NCI-H774 (cell line): ENCODE measurements at places on chromosomes 7 and 10.

GRCh38 chr10:64113792-64114191, 592.6 kb downstream of the REEP3 start:
- DNase-seq: no peak

DNA sequence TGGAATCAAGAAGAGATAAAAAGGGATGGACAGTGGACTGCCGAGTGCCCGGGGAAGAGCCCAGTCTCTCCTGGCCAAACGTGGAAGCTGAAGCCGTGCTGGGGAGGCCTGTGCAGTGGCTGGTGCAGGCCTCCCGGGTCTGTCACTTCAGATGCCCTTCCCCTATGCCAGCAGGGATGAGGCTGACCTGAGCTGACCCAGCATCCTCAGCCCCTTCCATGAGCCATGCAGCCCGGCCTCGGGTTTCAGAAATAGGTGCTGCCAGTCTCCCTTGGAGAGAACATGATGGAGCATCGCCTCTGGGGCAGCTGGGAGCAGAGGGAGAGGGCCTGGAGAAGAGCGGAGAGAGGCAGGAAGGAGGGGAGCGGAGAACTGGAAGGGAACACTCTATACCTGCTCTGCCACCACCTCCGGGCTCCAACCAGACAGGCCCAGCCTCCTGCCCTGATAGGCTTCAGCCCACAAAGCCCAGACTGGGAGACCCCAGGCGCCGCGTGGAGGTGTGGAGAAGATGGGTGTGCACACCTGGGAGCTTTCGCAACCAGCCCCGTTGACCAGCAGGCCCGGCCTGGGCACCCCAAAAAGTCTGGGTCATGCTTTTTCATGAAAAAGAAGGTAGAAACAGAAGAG, 68.6 kb upstream of the PPP2R2D start:
- no peak for DNase-seq

- no peak for DNase-seq
These were observed 35.0 kb upstream of the CUX1 start for GRCh38 chr7:101782476-101782875.

GRCh38 chr7:78095549-78095948, 297.0 kb downstream of the PHTF2 start:
- DNase-seq: no peak

DNA sequence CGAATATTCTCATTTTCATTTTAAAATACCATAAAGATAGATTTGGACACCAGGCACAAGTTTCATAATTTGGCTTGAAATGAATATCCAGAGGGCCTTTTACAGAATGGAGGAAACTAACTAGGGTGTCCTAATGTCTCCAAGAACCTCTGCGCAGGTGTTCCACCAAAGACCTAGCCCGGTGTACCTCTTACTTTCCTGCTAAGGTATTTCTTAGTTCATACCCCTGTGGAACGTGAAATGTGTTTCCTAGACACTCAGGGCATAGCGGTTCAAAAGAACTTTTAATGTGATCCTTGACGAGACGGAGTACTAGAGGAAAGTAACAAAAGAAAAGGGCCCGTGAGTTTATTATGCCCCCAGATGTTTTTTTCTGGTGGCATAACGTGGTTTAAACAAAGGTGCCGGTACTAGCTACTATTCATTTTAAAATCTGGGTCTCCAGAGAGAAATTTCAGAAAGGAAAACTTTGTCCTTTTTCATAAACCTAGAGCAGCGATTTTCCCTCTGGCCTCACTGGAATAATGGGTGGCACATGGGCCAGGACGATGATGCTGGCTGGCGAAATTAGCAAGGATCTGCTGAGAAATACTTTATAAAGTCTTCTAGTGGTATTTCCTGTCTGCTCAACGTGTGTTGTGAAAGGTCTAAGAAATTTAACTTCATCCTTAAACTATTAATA, 1.4 kb downstream of the APBB1IP start:
- DNase-seq: no peak

GRCh38 chr7:1508277-1508758, 4.1 kb upstream of the INTS1 start:
- DNase-seq: no peak

DNA sequence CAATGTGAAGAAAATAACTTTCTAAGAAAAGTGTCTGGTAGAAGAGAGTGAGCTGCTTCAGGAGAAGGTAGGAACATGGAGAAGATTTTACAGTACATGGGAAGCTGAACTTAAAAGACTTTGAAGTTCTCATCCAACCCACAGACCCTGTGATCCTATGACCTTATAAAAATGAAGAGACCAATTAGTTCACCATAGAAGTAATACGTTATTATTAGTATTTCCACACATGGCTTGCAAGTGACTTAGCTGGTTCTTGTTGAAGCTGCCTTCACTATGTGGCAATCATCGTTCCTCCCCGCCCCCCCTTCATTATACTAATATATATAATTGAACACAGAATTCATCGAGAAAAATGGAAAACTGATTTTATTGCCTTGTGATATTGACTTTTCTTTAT, 129.1 kb downstream of the SND1 start:
- no peak for DNase-seq

DNA sequence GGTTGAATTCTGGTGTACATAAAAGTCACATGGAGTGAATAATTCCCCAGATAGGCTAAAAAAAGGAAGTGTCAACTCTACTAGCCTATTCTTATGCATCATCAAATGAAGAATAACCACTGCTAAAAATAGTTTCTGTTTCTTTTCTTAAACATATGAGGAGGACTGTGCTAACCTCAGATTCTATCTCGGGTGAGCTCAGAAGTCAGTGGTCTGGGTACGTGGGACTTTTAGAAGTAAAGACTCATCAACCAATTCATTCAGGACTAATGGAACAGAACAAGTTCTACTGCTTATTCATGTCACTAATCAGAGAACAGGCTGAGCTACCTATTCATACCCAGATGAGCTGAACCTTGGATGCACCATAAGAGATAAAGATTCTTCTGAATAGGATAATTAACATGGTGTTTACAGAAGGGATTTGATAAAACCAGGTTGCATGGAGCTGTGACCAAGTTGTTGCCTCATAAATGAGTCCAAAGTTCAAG, 9.5 kb upstream of the ASAH2 start:
- DNase-seq: no peak

GRCh38 chr10:13904064-13904463, 317.3 kb downstream of the PRPF18 start:
- no peak for DNase-seq

DNA sequence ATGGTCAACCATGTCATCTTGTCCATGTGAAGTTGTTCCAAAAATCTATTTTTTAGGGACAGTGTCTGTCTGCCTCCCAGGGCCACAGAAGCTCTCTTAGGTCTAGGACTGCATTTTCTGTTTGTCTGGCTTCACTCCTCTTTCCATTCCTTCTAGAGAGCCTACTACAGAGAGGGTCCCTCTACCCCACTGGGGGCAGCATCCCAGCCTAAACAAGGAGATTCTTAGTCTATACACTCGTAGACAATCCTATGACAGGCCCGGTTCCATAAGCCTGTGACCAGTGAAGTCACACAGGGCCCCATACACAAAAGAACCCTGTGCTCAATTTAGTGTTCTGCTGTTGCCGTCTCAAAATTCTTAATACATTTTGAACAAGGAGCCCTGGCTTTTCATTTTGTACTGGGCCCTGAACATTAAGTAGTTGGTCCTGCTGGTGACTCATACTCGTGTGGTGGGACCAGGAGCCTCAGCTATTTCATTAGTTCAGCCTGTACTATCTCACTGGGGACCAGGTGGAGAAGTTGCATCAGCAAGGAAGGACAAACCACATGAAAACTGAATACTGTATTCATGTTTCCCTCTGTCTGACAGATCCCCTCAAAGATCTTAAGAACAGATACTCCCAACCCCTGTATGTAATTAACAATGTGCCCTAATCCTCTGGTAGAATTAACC, 23.5 kb upstream of the FAM180A start:
- no peak for DNase-seq

- DNase-seq: no peak
These were observed 501.5 kb downstream of the LRMDA start for GRCh38 chr10:75932921-75933320.

DNA sequence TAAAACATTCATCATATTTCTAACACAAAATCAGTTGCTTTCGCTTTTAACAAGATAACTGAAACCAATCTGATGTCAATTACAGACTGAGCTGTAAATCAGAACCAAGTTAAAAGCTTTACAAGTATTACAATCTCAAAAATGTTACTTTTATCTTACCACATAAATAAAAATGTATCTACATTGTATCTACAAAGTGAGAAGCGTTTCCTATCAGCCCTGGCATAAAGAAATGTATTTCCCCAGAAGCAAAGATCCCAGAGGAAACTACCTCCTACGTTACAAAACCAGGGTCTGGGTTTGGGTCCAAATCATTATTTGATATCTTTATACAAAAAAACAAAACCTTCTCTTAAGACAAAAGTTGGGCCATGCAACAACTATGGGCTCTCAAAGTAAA, 2.6 kb downstream of the SMURF1 start:
- DNase-seq: no peak

DNA sequence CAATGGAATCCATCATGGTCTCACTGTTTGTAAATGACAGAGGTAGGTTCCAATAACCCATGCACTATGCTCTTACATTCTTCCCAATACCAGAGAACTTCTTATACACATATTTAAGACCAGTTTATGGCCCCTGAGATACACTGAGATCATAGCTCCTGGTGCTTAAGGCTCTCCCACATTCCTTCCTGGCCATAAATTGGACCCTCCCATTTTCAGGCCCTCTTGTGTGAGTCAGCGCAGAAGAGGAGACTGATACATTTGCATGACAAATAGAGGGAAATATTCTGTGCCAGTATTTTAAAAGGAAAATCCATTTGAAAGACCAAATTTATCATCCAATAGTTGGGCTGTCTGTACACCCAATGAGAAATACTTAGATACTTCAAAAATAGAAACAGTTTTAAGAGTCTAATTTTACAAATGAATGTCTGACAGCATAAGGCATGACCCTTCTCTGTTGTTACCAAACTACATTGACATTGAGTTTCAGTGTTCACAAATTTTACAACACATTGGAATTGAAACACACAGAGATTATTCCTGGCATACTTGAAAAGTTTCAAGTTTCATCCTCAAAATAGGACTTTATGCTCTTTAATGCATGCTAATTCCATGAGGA, 35.3 kb downstream of the SLC16A9 start:
- DNase-seq: no peak

DNA sequence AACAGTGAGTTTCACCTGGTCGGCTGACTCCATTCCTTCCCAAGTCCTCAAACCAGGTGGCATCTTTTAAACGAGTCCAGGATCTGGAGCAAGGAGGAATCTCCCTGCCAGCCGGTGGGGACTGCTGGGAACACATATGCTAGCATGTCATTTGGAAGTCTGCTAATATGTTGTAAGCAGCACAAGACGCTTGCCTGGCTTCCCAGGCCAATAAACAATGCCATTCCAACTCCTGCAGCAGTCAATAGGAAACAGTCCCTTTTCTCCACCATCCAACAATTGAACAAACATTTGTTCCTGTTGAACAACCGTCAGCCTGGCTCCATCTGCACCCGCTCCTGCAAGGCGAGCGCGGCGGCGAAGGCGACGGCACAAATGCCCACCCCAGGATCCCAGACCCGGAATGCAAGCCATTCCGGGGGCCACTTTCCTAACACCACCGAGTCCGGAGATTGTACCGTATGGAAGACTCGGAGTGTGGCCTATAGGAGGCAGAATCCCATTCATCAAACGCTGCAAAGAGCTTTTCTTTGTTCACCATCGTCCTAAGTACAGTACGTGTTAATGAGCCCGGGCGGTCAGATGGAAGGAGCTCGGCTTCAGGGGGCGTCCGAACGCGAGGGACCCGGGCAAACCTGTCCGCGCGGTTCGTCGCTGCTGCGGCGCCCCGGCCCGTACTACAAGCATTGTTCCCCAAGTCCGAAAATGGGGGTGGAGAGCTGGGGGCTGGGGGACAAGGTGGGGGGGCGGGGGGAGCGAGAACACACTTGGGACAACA, 1.6 kb downstream of the FAM53B start:
- DNase-seq: no peak

DNA sequence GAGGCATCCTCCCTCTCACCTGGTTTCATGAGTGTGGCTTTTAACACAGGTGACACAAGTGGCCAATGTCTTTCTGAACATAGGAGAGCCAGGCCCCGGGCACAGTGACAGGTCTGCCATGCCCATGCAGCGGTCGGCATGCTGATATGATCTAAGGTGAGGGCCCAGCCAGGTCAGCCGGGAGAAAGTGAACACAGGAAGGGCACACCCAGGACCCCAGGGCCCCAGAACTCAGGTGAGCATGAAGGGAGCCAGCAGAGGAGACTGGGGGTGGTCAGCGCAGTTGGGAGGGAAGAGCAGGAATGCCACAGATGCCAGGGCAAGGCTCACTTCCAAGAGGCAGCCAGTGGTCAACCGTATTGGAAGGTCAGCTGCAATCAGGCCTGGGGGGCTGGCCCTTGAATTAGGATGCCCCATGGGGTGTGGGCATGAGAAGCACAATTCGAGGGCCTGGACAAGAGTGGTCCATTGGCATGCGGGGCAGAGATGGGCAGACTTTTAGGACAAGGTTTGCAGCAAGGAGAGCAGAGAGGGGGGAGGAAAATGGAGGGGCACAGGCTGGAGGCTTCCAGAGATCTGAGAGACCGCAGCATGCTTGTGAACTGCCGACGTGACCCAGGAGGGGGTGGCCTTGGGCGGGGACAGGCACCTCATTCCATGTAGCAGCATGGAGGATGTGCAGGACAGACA, 3.9 kb upstream of the INPP5A start:
- DNase-seq: no peak

GRCh38 chr7:90224195-90224594, 12.7 kb downstream of the STEAP2 start:
- DNase-seq: no peak

- DNase-seq: no peak
These were observed 1.3 kb upstream of the CLDN12 start for GRCh38 chr7:90401989-90402388.

- DNase-seq: no peak
These were observed 49.9 kb downstream of the ARMC3 start for GRCh38 chr10:22977751-22978150.

DNA sequence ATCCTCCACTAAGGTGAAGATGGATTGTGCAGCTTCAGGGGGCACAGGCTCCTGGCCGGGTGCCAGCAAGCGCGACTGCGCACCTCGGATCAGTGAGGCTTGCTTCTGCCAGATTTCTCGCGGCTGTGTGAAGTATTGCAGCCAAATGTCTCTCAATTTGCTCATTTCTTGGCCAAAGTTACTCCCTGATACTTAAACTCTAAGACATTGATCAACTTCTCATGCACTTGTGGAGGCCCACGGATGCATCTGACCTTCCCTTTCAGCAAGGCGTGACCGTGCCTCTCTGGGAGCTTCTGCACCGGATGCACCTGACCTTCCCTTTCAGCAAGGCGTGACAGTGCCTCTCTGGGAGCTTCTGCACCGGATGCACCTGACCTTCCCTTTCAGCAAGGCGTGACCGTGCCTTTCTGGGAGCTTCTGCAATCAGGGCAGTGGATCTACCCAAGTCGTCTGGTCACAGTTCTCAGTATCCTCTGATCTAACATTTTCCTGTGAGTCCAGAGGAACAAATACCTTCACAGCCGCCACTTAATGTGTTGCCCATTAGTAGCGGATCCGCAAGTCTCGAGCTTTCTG, 248.3 kb downstream of the ADARB2 start:
- DNase-seq: no peak

- peak; percentile 23 for DNase-seq
These were observed 21.0 kb upstream of the ABI1 start for GRCh38 chr10:26881600-26882331.

- DNase-seq: no peak
These were observed 22.0 kb downstream of the FAM171A1 start for GRCh38 chr10:15349112-15349511.

- DNase-seq: no peak
These were observed 44.6 kb downstream of the WDR37 start for GRCh38 chr10:1100691-1101368.

GRCh38 chr7:68461430-68461829, 1136.8 kb upstream of the AUTS2 start:
- no peak for DNase-seq
